ENCODE measurements at places on chromosomes 1 and 21.

- DNase-seq, result no peak
Observed at GRCh38 chr21:31915566-31915965, 42.7 kb downstream of the HUNK start.

- no peak for DNase-seq
Observed at GRCh38 chr1:209086486-209087192, 496.9 kb upstream of the CAMK1G start.

DNA sequence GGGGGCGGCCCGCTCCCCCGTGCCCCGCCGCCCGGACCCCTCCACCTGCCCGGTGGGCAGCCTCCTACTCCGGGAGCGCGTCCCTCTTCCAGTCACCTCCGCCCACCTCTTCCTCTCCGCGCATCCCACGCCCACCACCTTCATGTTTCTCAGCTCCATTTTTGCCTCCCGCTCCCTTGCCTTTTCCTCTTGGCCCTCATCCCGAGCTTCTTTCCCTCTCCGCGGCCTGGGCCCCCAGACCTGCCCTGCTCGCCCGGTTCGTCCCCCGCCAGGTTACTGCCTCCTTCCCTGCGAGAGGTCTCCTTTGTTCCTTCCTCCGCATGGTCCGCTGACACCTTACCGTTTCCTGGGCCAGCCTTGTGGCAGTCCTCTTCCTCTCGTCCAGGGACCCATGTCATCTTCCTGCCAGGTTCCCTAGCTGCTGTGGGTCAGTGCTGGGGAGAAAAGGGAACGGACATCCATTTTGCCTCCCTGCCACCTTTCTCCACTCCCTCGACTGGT is 563 bp downstream of the QSOX1 start:
- DNase-seq, result no peak

- DNase-seq, result peak; percentile 98
Observed at GRCh38 chr1:209827384-209828262, at the start of gene UTP25. TSS of gene UTP25 (plus strand) at chr1:209827972. CDS start at chr1:209828064, 92 bp downstream.

GRCh38 chr1:181846681-181847080 is 214.8 kb downstream of the ZNF648 start:
- DNase-seq, result no peak

- DNase-seq, result no peak
Observed at GRCh38 chr1:111599781-111600693, 19.6 kb upstream of the RAP1A start.

- DNase-seq, result no peak
Observed at GRCh38 chr1:182778862-182779261, 10.7 kb upstream of the NPL start.

- DNase-seq, result no peak
Observed at GRCh38 chr1:23591460-23592208, 32.3 kb upstream of the ID3 start.

DNA sequence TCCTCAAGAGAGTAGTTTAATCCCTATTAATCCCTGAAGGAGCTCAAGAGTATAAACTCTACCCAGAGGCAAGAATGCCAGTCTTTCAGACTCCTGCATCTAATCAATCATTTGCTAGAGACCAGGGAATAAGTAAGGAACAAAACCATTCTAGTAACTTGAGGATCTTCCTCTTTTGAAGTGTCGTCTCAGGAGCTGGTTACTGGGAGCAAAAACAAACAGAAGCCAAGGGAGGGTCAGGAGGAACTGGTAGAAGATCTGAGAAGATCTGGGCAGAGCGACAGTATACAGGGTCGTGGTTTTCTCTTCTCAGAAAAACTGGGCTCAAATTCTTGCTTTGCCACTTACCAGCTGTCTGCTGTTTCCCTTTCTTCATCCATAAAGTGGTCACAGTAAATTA is 69.3 kb downstream of the RPS6KA1 start:
- DNase-seq, result no peak

DNA sequence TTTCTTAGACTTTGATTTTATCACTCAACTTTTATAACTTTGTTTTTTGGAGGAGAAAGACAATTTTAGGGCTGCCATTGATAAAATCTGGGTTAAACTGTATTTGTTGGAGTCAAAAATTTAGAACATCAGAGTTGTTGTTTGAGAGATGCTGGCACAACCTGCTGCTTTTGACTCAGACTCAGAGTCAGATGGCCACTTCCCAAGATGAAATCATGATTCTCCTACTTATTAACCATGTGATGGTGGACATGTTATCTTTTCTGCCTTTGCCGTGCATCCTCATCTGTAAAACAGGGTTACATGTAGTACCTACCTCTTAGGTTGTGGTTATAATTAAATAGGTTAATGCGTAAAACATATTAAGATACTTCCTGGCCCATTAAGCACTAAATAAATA is 71.2 kb downstream of the PLA2G4A start:
- no peak for DNase-seq

- DNase-seq, result no peak
Observed at GRCh38 chr1:35178874-35179380, 14.0 kb downstream of the SFPQ start.

DNA sequence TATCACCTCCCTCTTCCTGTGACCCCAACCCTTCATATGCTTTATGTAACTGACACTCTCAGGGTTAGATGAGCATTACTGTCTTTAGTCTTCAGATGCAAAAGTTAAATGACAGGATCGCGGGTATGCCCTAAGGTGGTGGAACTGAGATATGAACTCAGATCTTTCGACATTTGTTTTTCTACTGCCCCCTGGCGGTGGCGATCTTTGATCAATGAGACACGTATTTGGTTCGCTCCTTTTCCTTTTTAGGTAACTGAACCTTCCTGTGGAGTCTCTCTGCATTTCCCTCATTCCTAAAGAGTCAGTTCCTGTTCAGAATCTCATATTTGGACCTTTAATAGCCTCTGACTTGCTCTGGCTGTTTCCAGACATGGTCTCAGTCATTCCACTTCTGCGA is 47.8 kb upstream of the ZP4 start:
- no peak for DNase-seq
